Nephron progenitor cell (in vitro differentiated cells): ENCODE measurements at places on chromosomes 16 and 17.

DNA sequence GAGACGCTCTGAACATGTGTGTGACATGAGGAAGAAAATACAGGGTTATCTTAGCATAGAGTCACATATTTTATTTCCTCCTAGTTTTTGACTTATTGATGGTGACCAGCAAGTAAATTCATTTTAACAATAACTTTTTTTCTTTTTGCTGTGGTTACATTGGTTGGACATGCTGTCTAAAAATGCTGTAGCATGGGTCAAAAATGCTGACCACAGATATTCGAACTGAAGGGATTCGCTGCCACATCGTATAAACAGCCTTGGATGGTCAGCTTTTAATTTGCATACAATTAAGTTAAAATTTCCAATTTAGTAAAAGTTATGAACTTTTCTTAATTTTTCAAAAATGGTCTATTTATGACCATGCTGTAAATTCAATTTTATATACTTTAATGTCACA lies 30.5 kb downstream of the RPGRIP1L start:
- DNase-seq: no peak

- no peak for DNase-seq
Observed at GRCh38 chr17:16943541-16944333, 28.2 kb downstream of the TNFRSF13B start.

GRCh38 chr16:85049706-85050305 lies 22.2 kb downstream of the KIAA0513 start:
- no peak for DNase-seq

GRCh38 chr17:12979826-12980500 lies 37.9 kb downstream of the ELAC2 start:
- DNase-seq: no peak

DNA sequence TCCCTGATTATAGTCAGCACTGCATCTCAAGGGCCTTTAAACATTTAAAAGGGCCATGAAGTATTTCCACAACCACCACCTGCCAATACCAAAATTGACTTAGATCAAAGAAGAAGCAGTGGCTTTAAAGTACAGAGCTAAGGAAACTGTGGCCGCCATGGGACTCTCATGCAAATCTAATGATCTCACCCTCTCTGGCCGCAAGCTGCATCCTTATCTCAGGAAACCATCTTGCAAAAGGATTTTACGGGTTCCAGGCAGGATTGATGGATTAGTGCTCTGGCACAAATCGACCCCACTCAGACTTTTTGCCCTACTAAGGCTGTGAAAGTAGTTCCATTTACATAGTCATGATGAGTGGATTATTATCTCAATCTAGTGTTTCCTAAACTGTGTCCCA lies 22.6 kb downstream of the CDRT4 start:
- no peak for DNase-seq

- DNase-seq: no peak
Observed at GRCh38 chr16:5505091-5505887, 407.7 kb upstream of the EEF2KMT start.

DNA sequence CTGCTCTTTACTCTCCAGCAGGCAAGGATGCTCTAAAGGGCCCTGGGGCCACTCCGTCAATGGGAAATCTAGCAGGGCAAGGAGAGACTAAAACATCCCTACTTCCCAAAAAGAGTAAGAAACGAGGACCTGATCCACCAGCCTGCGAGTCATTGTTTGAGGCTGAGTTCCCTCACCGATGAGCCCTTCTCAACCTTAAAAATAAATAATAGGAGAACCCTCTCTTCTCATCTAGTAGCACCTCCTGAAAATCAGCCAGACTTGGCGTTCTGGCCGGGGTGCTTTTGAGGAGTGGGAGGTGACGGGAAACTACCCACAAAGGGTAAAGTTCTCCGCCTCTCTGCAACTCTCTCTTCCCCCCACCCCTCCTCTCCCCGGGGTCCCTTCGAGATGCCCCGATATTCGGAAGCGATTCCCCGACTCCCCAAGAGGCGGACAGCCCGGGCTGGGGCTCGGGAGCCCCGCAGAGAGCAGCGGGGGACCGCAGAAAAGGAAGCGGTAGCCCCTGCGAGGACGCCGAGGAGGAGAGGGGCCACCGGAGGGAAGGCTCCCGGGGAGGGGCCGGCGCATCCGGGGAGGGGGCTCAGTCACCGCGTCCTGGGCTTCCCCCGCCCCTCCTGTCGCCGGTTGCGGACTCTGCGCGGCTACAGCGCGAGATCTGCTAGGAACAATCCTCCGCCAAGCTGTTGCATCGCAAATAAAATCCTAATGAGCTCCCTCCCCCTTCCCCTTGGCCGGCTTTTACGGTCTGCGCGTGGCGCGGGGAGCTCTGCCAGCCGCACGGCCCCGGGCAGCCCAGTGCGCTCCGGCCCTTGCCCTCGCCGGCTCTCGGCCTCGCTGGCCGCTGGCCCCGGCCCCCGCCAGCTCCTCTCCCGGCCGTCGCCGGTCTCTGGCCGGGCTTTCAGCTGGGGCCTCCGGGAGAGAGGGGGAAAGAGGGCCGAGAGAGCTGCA lies 1.3 kb downstream of the HOXB9 start:
- DNase-seq: no peak
